ENCODE measurements at places on chromosomes 12 and 14.
A peak's percentile ranks its signal among the peaks of the same experiment; 100 is the strongest.

- peak; percentile 57 for DNase-seq
Measured at GRCh38 chr14:61608245-61609165, 86.8 kb upstream of the HIF1A start.

DNA sequence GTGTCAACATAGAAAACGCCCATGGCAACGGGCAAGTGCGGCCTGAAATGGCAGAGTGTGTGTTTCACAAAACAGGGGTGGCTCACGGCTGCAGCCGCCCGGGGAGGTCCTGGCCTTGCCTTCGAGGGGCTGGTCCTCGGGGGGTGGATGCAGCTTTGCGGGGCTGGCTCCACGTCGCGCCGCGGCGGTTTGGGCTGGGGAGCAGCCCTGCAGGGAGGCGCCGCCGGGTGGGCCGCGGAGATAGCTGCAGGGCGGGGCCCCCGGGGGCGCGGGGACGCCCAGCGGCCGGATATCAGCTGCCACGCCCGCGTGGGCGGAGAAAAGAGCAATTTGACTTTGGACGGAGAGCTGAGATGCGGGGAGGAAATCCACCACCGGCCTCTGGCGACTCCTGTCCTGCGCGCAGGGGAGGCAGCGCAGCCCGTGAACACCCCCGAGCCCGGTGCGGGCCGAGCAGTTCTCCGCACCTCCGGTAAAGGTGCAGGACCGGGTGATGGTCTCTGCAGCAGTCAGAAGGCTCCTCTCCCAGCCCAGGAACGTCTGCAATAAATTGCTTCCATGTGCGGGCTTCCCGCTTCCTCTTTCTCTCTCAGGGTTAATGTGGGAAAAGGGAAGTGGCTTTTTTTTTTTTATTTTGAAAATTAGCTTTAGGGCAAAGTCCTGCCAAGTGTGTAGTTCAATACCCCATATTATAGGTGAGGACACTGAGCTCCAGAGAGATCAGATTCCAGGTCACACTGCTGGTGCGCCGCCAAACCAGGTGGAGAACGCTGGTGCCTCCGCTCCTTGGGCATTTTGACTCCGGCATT is 110.5 kb downstream of the ARF6 start:
- DNase-seq, result peak; percentile 68

- DNase-seq, result peak; percentile 28
Measured at GRCh38 chr12:56687223-56688128, 608 bp downstream of the PTGES3 start.

- DNase-seq, result peak; percentile 24
Measured at GRCh38 chr12:107519906-107520859, 165.4 kb upstream of the PWP1 start.

GRCh38 chr12:125189015-125189414 is 123.8 kb downstream of the AACS start:
- no peak for DNase-seq

DNA sequence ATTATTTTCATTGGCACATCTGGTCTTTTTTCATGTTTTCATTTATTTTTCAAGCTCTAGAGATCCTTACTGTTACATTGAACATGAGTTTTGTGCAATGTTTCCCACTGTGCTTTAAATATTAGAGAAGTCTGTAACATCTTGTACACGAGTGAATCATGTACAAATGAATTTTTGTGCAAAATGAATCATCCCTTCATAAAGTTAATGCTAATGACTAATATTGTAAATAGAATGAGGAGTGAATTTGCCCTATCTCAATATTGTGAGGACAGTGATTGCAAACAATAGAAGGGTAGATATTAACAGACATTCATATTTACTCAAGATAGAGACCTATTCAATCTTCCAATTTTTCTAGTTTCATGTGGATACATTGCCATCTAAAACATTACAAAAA is 463.3 kb upstream of the FOXG1 start:
- DNase-seq, result no peak

GRCh38 chr12:124277394-124278241 is 17.3 kb upstream of the RFLNA start:
- no peak for DNase-seq

- DNase-seq, result no peak
Measured at GRCh38 chr12:54364413-54364812, at the start of gene GPR84. Gene GPR84 (minus strand): TSS chr12:54364486. CDS start chr12:54363851, 635 bp downstream.

- DNase-seq, result no peak
Measured at GRCh38 chr14:55689981-55690871, 110.2 kb downstream of the KTN1 start.

GRCh38 chr14:58167057-58167456 is 15.0 kb upstream of the ARMH4 start:
- DNase-seq, result no peak

- no peak for DNase-seq
Measured at GRCh38 chr14:95191445-95192199, 34.3 kb upstream of the DICER1 start.

DNA sequence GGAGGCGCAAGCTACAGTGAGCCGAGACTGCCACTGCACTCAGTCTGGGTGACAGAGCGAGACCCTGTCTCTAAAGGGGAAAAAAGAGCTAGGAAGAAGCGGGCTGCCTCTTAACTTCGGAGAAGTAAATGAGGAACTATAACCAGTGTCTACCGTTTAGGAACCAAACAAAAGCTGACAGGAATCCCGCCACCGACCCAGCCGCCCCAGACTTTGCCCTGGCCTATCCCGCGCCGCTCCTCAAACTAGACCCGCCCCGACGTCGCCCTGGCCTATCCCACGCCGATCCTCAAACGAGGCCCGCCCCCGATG is 568 bp upstream of the SIVA1 start:
- DNase-seq, result no peak

DNA sequence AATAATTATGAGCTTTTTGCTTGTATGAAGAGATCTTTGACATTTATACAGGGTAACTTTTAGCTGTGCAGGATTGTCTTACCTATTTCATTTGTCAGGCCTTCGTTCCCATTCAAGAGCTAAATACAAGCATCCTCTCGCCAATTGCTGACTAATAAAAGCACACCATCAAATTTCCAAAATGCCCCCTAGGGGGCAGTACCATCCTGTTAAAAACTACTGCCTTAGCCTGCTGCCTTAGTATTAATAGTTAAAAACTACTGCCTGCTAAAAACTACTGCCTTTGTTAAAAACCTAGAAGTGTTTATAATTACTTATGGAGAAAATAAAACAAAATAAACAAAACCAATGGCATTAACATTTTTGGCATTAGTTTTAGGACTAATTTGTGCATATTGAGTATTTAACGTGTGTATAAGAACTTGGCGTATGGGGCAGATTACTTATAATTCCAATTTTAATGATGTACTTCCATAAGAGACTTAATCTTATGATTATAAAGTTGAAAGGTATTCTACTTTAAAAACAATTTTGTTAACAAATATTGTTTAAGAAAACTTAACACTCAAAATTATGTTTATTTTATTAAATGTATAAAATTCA is 3.0 kb upstream of the IFI27L2 start:
- peak; percentile 71 for DNase-seq

DNA sequence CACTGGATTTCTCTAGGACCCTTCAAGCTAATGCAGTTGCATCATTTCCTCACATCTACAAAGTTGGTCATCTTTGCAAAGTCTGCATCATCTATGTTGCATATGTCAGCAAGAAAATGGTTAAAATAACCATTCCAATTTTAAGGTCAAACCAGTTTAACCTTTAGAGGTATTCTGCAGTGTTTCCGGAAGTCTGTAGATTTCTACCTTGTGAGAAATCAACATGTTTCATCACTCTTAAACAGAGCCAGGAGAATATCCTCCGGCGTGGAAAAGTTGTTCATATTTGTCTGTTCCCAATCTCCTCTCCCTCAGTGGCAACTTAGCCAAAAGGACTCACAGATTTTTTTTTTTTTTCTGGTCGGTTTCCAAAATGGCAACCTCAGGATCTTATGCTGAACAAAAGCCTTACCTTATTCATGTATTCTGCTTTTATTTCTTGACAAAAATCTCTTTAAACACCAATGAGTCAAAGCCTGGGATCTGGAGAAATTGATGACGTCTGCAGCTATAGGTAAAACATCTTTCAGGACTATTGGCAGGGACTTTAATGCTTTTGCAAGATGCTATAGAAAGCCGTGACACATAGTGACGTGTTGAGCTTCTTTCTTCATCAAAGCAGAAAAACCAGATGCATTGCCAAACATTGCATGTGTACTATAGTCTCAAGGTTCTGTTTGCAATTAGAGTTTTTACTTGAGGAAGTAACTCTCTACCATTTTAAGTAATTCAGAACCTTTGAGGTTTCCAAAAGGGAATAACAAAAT is 16.0 kb upstream of the CDK17 start:
- no peak for DNase-seq

GRCh38 chr14:77124345-77125280 is 17.0 kb downstream of the ZDHHC22 start:
- peak; percentile 71 for DNase-seq

DNA sequence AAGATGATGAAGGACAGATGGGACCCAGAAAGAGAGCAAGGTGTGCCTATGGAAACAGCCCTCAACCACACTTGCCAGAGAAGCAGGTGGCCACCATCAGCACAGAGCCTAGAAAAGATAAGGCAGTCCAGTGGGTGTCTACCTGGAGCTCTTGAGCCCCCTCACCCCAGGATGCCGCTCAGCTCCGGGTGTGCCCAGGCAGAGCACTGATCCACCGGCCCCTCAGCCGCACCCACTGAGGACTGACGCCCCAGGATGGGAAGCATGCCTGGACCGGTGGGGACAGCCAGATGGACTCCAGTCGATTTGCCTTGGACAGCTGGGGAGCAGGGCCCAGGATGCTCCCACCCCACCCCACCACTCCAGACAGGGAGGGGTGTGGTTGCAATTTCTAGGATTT is 15.1 kb upstream of the ZFP36L1 start:
- no peak for DNase-seq

- no peak for DNase-seq
Measured at GRCh38 chr12:98399532-98399931, 115.9 kb upstream of the TMPO start.

DNA sequence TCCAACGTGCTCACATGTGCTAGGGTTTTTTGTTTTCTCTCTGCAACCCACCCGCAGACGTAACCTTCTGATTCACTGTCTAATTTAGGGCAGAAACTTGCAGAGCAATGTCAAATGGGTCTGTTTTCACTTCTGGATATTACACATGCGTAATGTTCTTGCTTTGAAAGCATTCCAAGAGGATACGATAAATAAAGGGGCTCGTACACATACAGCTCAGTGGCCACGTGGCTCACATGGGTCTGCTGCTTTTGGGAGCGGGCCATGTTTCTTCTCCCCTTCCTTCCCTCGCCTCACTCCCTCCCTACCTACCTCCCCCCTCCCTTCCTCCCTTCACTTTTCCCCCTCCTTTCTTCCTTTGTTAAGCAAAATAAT is 23.4 kb downstream of the CACNA1C start:
- no peak for DNase-seq

- no peak for DNase-seq
Measured at GRCh38 chr14:62329427-62329826, 567.2 kb downstream of the SNAPC1 start.

- no peak for DNase-seq
Measured at GRCh38 chr14:69701857-69702256, 65.1 kb upstream of the SRSF5 start.

GRCh38 chr14:79629411-79630287 is 581.7 kb downstream of the DIO2 start:
- DNase-seq, result no peak

GRCh38 chr12:91931111-91931510 is 214.5 kb downstream of the BTG1 start:
- no peak for DNase-seq

DNA sequence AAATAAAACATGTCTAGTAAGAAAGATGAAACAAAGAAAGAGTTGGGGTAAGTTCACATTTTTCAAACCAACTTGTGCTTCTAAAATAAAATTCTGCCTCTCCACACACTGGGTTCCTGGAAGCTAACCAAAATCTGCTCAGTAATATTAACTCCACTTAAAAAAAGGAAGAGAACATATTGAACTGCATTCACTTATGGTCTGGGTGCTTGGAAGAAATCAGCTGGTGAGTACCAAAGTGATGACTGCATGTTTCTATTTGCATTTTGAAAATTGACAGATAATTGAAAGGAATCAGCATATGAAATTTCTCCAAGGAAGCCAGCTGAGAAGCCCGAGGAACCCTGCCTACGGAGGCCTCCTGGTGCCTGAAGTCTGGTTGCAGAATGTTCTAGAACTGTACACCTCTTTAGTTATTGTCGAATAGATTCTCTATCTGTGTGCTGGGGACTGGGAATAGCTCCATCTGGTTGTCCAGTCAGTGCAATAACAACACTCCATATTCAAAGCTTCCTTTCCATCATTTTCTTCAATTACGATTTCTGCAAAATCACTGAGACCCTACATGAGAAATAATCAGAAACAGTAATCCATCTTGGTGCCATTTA is 836.1 kb downstream of the VRK1 start:
- DNase-seq, result no peak

DNA sequence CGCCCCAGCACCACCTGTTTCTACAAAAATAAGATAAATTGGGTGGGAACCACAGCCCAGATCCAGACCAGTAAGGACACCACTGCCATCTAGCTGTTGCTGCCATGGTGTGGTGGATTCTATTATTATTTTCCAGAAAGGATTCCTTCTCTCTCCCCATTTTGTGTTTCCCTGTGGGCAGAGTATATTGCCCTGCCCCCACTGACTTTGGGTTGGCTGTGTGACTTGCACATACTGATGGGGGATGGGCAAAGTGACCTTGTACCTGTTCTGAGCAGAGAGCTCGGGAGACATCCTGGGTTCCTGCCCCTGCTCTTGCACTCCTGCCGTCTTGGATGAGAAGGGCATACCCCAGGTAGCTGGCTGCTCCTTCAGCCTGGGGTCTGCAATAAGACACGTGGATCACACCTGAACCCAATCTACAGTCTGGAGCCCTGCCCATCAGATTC is 24.3 kb downstream of the MOAP1 start:
- peak; percentile 46 for DNase-seq

GRCh38 chr14:23115039-23115731 is 3.9 kb downstream of the CEBPE start:
- no peak for DNase-seq

GRCh38 chr12:92612611-92613010 is 90.2 kb upstream of the PLEKHG7 start:
- DNase-seq, result no peak

DNA sequence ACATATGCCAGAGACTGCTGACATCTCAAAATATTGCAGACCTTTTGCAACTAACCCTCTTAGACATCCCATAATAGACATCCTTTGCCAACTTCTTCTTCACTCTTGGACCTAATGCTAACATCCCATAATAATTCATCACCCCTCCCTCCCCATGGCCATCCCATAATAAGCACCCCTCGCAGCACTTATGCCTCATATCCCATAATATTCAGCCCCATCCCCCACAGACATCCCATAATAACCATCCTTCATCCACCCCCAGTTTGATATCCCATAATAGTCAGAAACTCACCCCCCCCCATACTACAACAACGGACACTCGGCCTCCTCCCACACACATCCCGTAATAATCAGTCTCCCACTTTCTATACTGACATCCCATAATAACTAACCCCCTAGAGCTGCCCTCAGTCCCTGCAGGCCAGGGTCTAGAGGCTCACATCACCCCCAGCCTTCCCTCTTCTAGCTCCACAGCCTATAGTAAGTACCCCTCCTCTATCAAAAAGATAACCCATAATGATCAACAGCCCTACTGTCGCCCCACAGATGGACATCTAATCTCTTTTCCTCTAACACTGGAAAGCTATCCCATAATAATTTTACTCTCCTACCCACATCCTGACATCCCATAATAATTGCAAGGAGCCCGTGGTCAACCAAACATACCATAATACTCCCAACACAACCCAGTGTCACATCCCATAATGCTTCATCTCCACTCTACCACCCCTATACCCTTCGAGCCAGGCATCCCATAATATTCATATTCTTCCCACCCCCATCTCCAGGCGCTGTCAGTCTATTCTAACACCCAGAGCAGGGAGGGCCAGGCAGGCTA is 792 bp upstream of the CHD4 start:
- DNase-seq, result peak; percentile 73
